Activated T-helper 2 cell treated with anti-CD3 and anti-CD28 coated beads, Interferon-gamma antibody, Interleukin-2, Interleukin-4, amounts not matched to agents 10 μg/mL and 5 μg/mL and 100 μg/mL, durations not matched to agents 14 hours and 24 hours and 36 hours (primary cell): ENCODE measurements at places on chromosomes 6 and 20. TPM values are rescaled to one million over a fixed set of nuclear protein-coding genes. Genes with fewer than 3 reads are reported as not detected.

STK4 gene
- 147 and 149 TPM in 2 replicates for total RNA-seq

CCN6 gene
- total RNA-seq: 0.34 TPM in 1 of 2 replicates, not detected in the other

- no peak overlapping the region for H3K4me3 ChIP-seq
- no peaks in the 10 kb centered on the region for H3K27me3 ChIP-seq
- peaks cover 28% of the 10 kb centered on the region for H3K36me3 ChIP-seq
- DNase-seq: no peak
- H3K27ac ChIP-seq: no peak overlapping the region
Measured at GRCh38 chr6:20911712-20912111, 377.5 kb downstream of the CDKAL1 start.

CTCFL gene
- not detected in 2 replicates for total RNA-seq

DNA sequence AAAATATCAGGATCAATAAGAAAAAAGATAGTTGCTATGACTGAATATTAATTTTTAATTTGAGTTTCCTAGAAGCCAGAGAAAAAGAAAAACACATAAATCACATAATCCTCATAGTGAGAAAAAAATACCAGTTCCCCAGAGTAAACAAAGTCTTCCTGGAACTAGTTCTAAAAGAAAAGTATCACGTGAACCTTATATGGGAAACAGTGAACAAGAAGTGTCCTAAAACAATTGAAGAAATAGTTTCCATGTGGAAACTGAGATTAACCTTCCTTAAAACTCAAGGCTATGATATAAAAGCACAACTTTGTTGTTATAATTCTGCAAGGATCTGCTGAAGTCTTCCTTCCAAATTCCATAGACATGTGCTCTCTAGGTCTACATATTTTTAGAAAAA, 50.6 kb downstream of the RCAN2 start:
- no peak overlapping the region for H3K27ac ChIP-seq
- no peak for DNase-seq
- H3K36me3 ChIP-seq: no peaks in the 10 kb centered on the region
- no peaks in the 10 kb centered on the region for H3K4me1 ChIP-seq

SRSF3 gene
- 512 and 541 TPM in 2 replicates for total RNA-seq

DNA sequence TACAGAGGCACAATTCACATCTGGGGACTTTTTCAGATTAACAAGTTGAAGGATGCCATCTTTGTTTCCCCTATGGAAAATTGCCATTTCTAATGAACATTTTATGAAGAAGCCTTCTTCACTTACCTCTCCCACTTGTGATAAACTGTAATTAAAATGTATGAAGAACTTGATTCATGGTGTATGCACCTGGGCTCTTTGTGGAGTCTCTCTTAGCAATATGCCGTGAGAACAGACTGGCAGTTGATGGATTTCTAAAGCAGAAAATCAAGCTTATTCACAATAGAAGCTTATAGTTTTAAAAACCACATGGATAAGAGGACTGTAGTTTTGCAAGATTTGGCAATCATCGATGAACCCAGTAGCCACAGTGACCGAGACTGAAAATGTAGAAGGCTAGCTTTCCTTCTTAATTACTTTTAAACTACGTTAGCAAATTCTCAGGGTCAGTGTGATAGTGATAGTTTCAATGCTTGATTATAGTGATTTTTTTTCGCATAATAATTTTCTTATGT, 270.6 kb downstream of the PRL start:
- peak overlapping the region; percentile 78 for H3K27ac ChIP-seq
- H3K4me3 ChIP-seq: peak overlapping the region; percentile 0
- H3K4me1 ChIP-seq: peaks cover 39% of the 10 kb centered on the region
- H3K36me3 ChIP-seq: peaks cover 10% of the 10 kb centered on the region
- H3K27me3 ChIP-seq: no peaks in the 10 kb centered on the region

- no peaks in the 10 kb centered on the region for H3K4me1 ChIP-seq
- peaks cover 7% of the 10 kb centered on the region for H3K27me3 ChIP-seq
- H3K27ac ChIP-seq: no peak overlapping the region
- DNase-seq: no peak
- H3K36me3 ChIP-seq: no peaks in the 10 kb centered on the region
Measured at GRCh38 chr20:24723647-24724352, 225.3 kb upstream of the CST7 start.

DNA sequence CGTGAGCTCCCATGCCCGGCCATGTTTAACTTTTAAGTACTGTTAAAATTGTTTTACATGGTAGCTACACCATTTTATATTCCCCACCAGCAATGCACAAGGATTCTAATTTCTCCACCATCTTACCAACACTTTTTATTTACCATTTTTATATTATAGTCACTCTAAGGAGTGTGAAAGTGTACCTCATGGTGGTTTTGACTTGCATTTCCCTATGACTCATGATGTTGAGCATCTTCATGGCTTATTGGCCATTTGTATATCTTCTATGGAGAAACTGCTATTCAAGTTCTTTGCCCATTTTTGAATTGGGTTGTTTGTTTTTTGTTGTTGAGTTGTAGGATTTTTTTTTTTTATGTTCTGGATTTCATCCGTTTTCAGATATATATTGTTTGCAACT, 15.6 kb upstream of the BPHL start:
- H3K27me3 ChIP-seq: no peaks in the 10 kb centered on the region
- no peak overlapping the region for H3K27ac ChIP-seq
- no peak overlapping the region for H3K4me3 ChIP-seq
- no peak for DNase-seq
- peaks cover 70% of the 10 kb centered on the region for H3K36me3 ChIP-seq

CCM2L gene
- total RNA-seq: not detected in 2 replicates
